ENCODE measurements at places on chromosomes 1 and 21.

DNA sequence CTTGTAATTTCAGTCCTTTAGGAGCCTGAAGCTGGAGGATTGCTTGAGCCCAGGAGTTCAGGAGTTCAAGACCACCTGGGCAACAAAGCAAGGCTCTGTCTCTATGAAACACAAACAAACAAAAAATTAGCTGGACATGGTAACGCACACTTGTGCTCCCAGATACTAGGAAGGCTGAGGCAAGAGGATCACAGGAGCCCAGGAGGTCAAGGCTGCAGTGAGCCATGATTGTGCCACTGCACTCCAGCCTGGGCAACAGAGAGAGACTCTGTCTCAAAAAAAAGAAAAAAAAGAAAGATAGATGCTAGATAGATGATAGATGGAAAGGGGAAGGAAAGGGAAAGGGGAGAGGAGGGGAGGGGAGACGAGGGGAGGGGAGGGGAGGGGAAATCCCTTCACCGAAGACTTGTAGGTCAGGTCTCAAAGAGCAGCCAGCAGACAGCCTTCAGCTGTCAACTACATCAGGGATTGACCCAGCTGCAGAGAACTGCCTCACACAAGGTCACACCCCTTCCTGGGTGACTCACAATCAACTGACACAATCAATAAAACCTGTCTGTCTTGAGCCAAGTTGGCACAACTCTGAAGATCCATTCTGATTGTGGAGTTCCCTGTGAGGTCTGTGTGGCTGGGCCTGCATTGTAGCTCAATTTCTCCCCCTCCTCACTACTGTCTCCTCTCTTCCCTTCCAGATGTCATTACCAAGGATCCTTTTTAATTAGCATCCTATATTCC, 200.6 kb downstream of the RGS7 start:
- DNase-seq, result no peak

DNA sequence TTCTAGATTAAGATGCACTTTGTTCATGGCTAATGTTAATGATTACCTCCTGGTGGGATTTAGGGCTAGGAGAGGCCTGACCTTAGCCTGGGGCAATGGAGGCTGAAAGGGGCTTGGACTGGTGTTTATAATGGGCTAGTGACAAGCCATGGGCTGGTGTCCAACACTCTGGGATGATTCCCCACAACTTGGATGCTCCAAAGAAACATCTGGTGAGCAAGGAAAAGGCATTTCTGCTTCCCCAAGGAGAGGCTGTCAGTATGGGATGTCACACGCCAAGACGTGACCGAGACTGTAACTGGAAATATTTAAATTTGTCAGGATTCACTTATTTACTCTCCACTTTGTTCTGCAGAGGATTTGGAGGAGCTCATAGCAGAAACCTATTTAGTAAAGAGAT, 45.2 kb downstream of the PTPRU start:
- no peak for DNase-seq

DNA sequence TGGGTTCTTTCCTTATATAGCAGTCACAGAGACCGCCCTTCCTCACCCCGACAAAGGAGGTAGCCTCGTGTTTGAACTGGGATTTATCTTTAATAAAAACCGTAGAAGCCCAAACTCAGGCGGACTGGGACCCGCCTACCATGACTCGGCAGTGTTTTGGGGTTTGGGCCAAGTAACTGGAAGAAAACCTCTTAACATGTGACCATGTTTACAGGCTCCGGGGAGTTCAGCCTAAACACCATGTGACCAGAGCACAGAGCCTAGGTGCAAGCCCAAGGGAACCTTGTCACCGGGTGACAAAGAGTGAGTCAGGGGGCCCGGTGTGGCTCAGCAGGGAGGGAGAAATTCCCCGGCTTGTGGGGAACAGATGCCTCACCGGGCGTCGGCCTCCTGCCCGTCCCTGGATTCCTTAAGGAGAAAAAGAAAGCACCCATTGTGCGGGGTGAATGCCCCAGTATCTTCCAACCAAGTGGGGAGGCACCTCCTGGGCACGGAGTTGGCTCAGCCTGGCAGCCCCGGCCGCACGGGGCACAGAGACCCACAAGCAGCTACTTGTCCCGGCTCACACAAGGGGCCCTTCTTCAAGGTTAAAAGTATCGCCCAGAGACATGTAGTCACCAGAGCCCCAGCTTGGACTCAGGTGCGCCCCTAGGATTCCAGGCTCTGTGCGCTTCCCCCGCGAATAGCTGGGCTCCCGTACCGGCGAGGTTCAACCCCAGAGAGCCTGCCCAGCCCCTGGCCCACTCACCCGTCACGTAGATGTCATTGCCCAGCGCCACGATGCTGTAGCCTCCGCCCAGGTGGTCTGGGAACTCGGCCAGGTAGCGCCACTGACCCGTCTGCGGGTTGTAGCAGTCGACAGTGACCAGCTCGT, 1.4 kb downstream of the KLHL21 start:
- DNase-seq, result peak; percentile 82

GRCh38 chr1:66330722-66331141, 203.2 kb upstream of the SGIP1 start:
- no peak for DNase-seq

- DNase-seq, result no peak
Measured at GRCh38 chr21:35254006-35254764, 205.1 kb upstream of the RUNX1 start.

- no peak for DNase-seq
Measured at GRCh38 chr1:89557956-89558355, 33.3 kb downstream of the LRRC8B start.

DNA sequence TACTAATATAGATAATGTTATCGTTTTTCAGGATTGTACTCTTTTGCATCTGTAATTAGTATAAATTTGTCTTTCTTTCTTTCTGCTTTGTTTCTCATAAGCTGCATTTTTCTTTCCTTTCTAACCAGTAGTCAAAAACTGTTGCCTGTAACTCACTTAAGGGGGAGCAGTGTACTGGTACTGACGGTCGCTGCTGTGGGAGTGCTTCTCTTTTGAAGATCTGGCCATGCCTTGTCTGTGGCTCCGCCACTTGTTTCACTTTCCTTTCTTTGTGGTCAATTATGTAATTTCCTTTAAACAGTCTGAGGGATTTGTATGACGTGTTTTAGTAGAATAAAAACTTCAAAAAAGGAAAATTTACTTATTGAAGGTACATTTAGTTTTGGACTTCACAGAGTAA, 37.0 kb downstream of the MIA3 start:
- DNase-seq, result peak; percentile 44

- DNase-seq, result no peak
Measured at GRCh38 chr1:43600033-43601020, 49.6 kb upstream of the KDM4A start.

GRCh38 chr1:202348005-202348508, 442 bp upstream of the PPP1R12B start:
- DNase-seq, result no peak

- no peak for DNase-seq
Measured at GRCh38 chr1:162621256-162621655, 11.0 kb upstream of the DDR2 start.

- no peak for DNase-seq
Measured at GRCh38 chr1:219987325-219987724, 59.0 kb upstream of the SLC30A10 start.

DNA sequence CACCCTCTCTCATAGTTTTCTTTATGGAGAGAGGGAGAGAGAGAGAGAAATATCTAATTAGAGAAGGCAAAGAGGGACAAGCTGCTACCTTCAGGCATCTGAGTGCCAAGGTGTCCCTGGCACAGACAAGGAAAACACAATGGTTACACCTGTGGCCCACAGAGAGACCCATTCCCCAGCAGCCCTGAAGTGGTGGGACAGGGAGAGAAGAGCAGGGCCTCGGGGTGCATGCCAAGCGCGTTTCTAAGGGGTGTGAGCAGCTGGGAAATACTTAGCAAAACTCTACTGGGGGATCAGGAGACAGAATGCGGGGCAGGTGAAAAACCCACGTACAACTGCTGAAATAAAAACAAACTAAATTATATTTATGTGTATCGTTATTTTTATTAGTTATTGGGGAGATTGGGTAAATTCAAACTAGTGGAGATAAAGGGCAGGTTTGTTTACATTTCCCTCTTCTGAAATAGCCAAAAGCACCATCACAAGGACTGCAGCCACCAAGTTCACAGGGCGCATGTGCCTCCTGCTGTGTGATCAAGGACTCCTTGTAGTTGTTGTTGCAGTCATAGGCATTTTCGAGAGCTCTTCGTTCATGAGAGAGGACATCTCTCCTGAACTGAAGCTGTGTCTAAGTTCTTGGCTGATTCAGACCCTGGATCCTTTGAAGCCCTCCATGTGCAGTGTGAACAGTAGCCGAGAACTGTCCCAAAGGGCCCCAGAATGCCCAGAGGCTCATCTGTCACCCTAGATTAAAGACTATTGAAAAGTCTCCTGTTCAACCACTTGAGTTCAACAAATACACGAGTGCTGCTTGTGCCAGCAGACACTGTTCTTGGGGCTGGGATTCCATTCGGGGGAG, 737 bp upstream of the SERPINC1 start:
- DNase-seq, result no peak

DNA sequence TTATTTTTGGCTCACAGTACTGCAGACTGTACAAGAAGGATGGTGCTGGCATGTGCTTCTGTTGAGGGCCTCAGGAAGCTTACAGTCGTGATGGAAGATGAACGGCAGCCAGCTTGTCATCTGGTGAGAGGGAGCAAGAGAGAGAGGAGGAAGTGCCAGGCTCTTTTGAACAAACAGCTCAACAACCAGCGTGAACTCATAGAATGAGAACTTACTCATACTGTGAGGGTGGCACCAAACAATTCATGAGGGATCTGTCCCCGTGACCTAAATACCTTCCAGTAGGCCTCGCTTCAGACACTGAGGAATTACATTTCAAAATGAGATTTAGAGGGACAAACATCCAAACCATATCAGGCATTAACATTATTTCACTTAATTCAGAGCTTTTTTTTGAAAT, 84.7 kb downstream of the PKN2 start:
- no peak for DNase-seq

DNA sequence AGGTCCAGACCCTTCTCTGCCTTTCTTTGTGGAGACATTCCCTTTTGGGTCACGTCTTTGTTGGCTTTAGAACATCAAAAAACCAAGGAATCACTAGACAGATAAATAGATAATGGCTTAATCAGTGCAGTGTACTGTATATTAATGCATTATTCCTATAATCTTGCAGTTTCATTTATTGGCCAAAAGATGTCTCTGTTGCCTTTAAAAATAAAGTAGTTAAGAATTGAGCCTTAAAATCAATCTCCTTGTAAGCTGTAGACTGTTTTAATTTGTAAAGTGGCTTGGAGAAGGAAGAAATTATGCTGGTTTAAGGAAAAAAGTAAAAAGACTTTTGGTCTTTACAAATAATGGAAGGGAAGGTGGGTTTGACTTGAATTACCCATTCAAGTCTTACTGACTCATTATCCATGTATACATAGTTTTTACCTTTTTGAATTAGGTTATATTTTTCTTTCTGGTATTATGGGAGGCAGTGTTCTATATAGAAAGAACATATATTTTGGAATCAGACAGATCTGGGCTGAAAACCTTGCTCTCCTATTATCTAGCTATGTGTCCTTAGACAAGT, 84.6 kb downstream of the VPS13D start:
- no peak for DNase-seq

GRCh38 chr1:207059881-207060280, 6.8 kb downstream of the PFKFB2 start:
- no peak for DNase-seq

GRCh38 chr1:36419140-36419539, 21.4 kb upstream of the LSM10 start:
- DNase-seq, result no peak

DNA sequence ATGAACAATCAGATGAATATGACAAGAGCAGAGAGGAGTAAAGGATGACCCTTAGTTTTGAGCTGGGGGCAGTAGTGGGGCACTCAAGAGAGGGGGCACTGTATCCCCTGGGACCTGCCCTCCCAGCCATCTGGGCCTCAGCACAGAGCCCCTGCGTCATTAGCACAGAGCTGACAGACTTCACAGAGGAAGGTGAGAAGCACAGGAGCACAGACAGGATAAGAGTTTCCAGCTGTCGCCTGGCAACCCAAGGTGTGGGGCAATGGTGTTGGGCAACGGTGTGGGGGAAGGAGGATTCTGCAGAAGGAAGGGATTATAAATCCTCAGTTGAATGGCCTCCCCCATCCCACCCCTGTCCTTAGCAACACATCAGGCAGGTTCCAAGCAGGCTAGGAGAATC, 30.2 kb downstream of the RAB3B start:
- no peak for DNase-seq

DNA sequence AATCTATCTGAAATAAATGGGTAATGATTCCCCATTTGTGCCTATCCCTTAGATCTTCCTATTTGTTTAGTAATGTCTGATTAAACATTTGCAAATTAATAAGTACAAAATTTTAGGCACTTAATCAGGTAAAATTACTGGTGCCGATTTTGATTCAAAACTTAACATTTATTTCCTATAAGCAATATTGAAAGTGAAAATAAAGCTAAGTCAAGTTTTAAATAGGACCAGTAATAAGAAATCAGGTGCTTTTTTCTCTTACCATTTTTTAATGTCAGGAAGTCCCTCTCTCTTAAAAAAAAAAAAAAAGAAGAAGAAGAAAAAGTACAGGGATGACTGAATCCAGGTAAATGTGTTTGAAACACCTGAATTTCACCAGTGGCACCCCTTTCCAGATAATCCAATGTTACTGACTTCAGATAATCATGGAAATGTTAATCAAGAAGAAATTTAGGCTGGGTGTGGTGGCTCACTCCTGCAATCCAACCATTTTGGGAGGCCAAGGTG, 836 bp upstream of the GBP4 start:
- DNase-seq, result no peak

DNA sequence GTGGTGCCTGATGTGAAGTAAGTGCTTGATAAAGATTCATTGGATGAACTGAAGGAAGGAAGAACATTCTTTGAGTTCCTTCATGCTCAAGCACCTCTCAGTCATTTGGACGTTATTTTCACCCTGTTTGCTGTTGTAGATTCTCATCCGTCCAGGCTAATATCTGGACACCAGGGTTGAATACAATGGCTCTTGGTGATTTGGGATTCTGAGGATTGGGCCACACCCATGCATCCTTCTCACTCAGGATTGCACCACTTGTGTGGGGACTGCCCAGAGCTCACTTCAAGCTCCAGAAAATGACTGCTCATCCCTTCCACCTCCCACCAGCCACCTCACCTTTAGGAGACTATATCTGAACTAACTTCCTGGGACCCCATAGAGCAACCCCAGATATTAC, 117.1 kb upstream of the IPO9 start:
- no peak for DNase-seq
